Diencephalon (tissue), 1 donor: ENCODE measurements at places on chromosomes 7 and 10. TPM values are rescaled to one million over a fixed set of nuclear protein-coding genes. Genes with fewer than 3 reads are reported as not detected.

The NUTM2E gene
- total RNA-seq: 0.46 TPM

The GIMAP2 gene
- total RNA-seq: 6.7 TPM

The FOXI2 gene
- not detected for total RNA-seq

The GRM3 gene
- 153 TPM for total RNA-seq

The EXOC6 gene
- total RNA-seq: 79.1 TPM

The FBXL13 gene
- total RNA-seq: 18.5 TPM

The AZGP1 gene
- not detected for total RNA-seq
